ENCODE measurements at places on chromosomes 12 and 14.
A peak's percentile ranks its signal among the peaks of the same experiment; 100 is the strongest.

DNA sequence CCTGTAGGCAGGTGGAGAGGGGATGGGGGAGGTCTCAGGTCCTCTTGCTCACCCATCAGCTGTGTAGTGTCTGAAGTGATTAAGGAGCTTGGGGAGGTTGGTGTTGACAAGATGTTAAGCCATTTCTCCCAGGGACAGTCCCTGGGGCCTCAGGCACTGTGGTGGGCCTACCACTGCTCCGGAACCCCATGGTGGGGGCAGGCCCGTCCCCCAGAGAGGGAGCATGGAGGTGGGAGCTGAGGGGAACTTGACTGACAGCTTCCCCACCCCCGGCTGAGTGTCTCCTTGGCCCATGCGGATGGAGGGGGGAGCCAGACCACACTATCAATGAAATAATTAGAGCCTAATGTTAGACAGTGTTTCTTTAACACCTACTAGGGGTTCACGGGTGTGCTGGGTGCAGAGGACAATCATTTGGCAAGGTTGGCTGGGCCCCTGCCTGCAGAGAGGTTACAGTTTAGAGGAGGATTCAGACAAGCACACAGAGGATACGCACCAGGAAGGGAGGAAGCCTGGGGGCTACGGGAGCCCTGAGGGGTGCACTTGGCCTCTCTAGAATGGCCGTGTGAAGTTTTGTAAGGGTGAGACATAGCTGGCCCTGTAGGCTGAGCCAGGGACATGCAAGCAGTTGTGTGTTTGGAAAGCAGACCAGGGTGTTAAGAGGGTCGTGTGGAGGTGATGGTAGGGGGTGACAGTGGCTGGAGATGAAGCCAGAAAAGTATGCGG, 19.3 kb upstream of the KRT80 start:
- no peak for DNase-seq

DNA sequence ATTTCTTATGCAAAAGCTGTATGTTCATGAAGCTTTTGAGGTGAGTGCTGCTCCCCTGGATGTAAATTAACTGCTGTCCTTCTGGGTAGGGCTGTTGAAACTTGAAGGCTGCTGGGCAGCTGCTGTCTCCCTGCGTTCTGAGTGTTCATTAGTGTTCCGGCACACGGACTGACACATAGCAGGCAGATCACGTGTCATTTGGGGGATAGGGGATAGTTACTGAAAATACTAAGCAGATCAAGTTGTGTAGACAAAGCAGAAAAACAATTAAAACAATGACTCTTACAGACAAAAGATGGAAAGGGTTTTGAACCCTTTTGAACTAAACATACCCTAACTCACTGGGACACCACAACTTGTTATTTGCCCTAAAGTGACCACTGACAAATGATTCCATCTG, 82.5 kb downstream of the PRICKLE1 start:
- DNase-seq = peak; percentile 50

GRCh38 chr14:77804592-77804991, 4.7 kb downstream of the ADCK1 start:
- peak; percentile 17 for DNase-seq

DNA sequence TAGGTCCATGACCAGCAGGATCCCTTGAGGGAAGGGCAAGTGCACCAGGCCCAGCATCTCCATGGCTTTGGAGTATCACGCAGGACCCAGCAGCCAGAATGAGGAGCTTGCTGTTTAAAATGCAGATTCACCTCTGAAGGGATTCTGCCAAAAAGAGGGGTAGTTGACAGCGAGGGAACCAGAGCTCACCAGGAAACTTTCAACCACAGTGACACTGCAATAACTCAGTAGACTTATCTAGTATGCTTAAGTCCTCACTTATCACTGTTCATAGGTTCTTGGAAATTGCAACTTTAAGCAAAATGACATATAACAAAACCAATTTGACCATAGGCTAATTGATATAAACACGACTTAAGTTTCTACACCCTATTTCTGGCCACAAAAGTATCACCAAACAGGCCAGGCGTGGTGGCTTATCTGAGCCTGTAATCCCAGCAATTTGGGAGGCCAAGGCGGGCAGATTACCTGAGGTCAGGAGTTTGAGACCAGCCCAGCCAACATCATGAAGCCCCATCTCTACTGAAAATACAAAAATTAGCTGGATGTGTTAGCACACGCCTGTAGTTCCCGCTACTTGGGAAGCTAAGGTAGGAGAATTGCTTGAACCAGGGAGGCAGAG, 21.4 kb upstream of the CKAP4 start:
- DNase-seq = no peak

GRCh38 chr14:95531473-95531872, 3.4 kb upstream of the GLRX5 start:
- no peak for DNase-seq

- no peak for DNase-seq
Observed at GRCh38 chr14:71618716-71619115, 313.5 kb upstream of the RGS6 start.

- no peak for DNase-seq
Observed at GRCh38 chr12:96249196-96250118, 55.3 kb downstream of the ELK3 start.

GRCh38 chr12:42208574-42208973, 29.5 kb downstream of the YAF2 start:
- no peak for DNase-seq

DNA sequence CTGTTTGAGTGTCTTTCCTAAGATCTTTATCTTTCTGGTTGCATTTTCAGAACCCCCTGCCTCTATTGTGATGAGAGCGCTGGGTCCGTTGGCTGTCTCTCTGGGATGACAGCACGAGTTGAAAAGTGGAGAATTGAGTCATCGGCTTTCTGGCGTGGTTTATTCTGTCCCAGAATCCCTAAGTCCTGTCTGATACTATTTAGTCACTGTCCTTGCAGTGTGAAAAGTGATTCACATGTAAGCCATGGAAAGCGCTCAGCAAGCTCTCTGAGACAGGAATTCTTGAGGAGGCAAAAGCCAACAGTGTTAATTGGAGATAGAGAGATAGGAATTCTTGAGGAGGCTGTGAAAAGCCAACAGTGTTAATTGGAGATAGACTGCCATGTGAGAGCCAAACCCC, 121.7 kb downstream of the CHST11 start:
- DNase-seq = no peak

DNA sequence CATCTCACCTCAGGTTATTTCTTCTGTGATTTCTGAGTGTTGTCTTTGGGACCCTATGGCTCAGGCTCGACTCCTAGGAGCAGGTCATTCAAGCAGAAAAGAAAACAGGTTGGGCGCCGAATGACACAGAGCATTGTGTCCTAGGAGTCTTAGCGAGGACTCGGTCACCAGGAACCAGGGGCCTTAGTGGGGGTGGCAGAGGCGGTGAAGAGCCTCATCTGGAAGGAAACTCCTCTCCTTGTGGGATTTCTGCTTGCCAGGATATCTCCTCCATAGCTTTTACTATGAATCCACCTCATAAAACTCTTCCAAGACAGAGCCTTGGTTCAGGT, 630 bp downstream of the PLEKHH1 start:
- DNase-seq = peak; percentile 17

DNA sequence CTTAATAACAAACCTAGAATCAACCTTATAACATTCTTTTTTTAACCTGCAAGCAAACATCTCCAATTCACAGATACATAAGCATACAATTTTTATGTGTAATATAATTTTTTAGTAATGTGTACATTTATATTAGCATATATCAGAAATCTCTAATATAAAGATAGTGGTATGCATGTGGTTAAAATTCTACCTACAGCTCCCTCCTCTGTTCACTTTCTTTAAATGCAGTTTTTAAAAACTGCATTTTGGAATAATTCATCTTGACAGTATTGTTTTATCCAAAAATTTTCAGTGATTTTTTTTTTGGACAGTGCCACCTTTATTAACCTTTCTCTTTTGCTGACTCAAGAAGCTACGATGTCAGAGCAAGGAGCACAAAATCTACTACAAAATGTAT, 13.2 kb upstream of the RXYLT1 start:
- no peak for DNase-seq

DNA sequence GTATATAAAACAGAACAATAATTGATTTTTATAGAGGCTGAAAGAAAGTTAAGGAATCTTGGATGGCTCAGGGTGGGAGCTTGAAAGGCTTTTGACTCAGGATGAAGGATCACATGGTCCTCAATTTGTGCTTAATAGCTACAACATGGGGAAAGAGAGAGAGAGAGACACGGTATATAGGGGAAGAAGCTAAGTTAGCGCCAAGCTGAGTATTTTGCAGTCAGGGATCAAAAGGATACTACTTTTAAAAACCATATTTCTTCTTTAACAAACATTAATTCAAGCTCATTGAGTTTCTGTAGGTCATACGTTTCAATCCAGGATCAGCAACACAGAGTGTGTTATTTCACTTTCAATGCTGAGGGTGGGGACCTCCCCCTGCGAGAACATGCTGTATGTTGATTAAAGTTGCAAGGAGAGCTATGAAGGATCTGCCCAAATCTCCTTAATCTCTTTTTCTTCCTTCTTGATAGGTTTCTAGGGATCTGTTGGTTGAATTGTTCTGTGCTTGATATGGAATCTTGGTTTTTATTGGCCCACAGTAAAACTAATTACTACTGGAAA, 133.1 kb upstream of the NUDT4 start:
- DNase-seq = no peak

DNA sequence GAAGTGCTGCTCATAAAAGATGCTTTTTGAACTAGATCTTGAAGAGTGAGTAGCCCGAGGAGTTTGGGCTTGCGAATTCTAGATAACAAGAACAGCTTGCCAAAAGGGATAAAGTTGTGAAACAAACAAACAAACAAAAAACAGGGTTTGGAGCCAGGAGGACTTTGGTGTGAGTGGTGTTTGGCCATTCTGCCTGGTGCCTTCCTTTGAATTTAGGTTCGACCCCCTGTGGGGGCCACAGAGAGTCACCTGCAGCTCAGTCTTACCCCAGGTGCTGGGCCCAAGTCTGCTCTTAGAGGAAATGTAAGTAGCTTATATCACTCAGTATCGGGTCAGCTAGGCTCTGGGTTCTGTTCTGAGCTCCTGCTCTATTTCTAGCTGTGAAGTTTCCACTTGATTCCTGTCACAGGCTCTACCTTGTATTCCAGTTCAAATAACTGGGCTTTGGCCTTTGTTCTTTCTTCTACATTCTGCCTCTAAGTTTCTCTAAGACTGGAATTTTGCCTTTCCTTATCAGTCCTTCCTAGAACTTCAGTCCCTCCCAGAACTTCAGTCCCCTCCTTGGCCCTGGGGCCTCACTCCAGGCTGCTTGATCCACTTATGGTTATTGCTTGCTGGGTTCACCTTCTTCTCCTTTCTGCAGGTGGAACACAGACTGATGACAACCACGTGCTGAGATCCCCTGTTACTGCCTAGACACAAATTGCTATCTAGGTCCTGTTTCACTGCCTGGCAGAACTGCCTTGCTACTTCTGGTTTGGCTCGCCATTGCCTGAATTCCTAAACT, 20.5 kb upstream of the DUSP6 start:
- DNase-seq = no peak

DNA sequence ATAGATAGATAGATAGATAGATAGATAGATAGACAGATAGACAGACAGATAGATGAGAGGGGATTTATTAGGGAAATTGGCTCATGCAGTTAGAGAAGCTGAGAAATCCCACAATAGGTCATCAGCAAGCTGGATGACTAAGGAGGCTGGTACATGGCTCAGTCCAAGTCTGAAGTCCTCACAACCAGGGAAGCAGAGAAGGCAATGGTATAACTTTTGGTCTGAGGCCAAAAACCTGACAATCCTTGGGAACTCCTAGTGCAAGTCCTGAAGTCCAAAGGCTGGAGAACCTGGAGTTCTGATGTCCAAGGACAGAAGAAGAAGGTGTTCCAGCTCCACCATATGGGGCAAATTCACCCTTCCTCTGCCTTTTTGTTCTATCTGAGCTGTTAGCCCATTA, 517.6 kb upstream of the ATP2B1 start:
- DNase-seq = no peak

DNA sequence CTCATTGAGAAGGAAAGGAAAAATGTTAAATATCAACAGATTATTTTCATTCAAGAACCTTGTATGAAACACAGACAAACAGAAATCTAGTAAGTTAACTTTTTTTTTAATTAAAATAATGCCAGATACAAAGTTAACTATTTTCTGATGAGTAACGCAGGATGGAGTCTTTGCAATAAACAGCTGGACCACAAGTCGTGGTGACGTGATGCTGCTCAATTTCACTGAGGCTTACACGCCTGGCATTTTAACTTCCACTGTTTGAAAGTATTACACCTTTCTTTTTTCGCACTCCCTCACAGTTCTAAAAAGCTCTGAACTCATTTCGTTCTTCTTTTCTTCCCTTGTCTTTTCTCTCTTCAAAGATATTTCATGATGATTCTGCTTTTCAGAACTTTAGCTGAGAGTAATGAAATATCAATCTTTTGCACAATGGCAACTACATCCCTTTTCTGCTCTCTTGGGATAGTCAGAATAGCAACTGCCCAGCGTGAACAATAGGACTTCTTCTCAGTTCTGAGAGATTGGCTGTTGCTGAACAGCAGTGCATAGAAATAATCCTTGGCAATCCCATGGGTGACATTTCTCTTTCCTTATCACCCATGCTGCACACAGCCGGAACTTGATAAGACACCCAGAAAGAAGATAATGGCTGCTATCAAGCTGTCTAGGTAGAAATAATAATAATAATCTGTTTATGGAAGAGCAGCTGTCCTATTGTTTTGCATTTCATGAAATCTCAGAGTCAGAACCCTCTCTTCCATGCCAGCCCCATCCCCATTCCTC, 160.5 kb downstream of the BTG1 start:
- no peak for DNase-seq

- no peak for DNase-seq
Observed at GRCh38 chr14:77593501-77593961, 22.9 kb downstream of the SPTLC2 start.

- DNase-seq = no peak
Observed at GRCh38 chr12:8658346-8658745, 4.3 kb downstream of the MFAP5 start.

GRCh38 chr12:75814851-75815754, 216.5 kb downstream of the PHLDA1 start:
- no peak for DNase-seq

GRCh38 chr12:15541996-15542631, 219.8 kb downstream of the PTPRO start:
- DNase-seq = no peak

DNA sequence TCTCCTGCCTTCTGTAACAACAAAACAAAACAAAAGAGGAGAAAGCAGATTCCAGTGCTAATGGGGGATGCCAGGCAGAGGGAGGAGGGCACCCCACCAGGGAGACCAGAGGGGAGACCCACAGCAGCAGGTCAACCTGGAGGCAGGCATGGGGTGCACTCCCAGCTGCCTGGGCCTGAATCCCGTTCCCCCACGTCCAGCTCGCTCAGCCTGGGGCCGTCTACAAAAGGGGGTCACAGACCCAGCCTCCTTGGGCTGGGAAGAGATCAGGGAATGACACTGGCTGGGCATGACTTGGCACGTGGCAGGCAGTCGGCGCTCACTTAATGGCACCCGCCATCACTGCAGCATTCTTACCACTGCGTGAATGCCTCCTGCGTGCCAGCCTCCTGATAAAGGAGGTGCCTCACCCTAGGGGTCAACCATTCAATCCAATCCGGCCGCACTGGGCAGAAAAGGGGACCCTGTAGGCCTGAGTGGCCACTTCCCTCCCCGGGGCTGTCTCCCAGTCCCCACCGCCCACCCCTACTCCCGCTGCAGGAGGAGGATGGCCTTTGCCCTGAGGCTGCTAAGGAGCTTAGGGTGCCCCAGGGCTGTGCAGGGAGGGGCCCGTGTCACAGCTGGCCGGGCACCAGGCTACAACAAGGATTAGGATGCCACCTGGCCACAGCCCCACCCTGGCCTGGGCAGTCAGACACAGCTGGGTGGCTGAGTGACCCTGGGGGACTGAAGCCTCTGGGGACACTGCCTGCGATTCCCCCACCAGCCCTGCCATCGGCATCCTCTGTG, 87.5 kb downstream of the NCOR2 start:
- DNase-seq = peak; percentile 78
